ENCODE measurements at places on chromosomes 2 and 18.

DNA sequence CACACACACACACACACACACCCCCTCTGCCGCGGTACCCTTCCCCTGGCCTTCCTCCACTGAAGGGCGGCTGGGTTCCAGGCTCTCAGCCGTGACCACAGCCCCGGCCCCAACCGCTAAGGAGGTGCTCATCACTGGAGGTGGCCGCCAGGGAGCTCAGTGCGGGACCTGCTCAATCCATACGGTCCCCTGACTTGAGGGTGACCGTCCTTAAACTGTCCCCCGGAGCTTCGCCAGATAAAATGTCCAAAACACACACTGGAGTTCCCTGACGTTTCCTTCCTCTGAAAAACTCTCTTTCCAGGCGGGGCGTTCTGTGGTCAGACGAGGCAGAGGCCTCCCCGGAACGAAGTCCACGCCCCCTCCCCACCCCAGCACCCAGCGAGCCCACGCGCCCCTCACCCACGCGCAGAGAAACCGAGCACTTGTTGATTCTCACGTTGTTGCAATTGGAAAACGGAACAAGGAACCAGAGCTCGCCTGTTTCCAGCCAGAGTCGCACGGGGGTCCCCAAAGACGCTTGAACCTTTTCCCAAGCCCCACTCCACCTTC, 1.4 kb downstream of the MBP start:
- no peak for DNase-seq

DNA sequence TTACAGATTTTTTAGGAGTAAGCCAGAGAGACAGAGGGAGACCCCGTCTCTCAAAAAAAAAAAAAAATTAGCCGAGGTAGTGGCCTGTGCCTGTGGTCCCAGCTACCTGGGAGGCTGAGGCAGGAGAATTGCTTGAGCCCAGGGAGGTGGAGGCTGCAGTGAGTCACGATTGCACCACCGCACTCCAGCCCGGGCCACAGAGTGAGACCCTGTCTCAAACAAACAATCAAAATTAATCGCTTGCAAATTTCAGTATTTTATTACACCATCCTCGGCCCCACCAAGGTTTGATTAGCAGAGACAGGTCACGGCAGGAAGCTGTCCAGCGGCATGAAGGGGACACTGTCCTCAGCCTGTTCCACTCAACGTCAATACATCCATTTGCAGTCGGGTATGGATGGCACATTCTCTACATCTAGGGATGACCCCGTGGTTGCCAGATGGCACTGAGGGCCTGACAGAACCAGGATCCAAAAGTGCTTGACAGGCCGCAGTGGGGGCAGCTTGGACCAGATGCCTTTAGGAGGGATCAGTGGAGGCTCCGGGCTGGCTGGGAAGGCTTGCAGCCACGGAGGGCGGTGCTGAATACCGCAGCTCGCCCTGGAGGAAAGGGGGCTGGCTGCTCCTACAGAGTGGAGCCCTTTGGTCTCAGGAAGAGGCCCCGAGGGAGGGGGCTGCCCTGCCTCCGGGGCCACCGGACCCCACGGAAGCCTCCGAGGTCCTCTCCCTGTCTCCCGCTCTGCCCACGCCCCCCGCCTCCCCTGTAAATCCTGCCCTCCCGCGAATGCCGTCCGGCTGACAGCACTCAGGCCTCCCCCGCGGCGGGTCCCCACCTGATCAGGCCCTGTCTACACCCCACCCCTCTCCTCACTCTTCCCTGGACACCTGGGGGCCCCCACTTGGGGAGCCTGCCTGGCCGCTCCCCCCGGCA, 13.1 kb downstream of the ASPRV1 start:
- DNase-seq = peak; percentile 16

DNA sequence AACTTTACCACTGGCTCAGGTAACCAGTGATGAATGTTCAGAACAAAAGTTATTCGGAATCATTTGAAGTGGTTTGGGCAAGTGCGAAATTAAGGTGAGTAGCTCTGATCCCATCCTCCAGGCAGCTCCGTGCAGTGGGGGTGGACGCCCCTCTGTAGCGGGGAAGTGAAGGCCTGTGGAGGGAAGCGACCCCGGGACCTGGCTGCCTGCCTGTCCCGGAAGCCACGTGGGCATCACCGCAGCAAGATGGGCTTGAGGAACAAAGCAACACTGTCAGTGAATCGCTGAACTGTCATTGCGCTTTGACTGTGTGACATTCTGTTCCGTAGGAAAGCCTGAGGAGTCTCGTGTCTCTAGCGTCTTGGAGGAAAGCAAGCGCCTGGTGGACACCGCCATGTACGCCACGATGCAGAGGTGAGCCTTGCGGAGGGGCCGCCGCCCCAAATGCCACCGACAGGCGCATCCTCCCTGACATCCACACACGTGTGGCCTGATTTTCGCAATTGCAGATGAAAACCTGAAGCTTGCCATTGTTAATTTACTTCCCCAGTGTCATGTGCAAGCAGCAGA, 9.5 kb downstream of the TPO start:
- no peak for DNase-seq

DNA sequence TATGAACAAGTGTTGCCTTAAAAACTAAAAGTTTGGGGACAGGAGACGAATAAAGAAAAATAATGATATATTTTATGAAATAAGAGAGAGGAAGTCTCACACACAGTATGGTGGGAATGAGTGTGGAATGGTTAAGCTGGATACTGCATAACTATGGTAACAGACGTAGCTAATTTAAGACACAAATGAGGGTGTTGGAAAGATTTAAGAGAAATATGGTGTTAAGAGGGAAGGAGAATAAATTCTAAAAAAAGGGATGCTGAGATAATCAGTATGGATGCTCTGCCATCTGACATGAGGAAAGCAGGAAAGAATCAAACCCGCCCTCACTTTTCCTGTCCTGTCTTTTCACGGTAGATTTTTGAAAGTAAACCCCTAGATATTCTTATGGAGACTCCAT, 10.6 kb downstream of the ADD2 start:
- DNase-seq = no peak

GRCh38 chr2:82803307-82803706, 1655.8 kb downstream of the SUCLG1 start:
- DNase-seq = no peak

GRCh38 chr2:233832414-233832813, 21.9 kb downstream of the HJURP start:
- DNase-seq = peak; percentile 64

- DNase-seq = no peak
Observed at GRCh38 chr2:166609183-166609959, 115.3 kb upstream of the SCN7A start.

- no peak for DNase-seq
Observed at GRCh38 chr18:42480441-42480840, 525.4 kb downstream of the PIK3C3 start.

- no peak for DNase-seq
Observed at GRCh38 chr2:217108086-217108485, 248.2 kb upstream of the TNP1 start.

DNA sequence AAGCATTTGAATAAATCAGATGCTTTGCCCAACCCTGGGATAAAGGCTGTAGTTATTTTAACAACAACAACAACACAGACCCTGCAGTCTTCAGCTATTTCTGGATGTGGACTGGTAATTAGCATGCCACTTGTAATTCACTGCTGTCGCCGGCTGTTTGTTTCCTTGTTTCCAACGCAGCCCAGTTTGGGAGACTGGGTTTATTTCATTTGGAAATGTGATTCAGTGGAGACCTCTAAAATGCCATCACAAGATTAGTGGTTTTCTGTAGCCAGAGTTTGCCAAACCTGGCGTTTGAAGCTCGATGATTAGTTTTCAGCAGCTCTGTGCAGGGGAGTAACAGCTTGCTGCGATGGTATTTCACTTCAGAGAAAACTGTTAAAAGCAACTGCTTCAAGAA, 83.5 kb downstream of the LDLRAD4 start:
- peak; percentile 21 for DNase-seq

- no peak for DNase-seq
Observed at GRCh38 chr2:30475542-30475941, 28.5 kb downstream of the LCLAT1 start.

Data from fibroblast of skin of abdomen (primary cell).